ENCODE measurements at places on chromosomes 3 and 15.

GRCh38 chr15:74275957-74276356, 39.8 kb downstream of the CCDC33 start:
- no peak for DNase-seq

GRCh38 chr3:122365073-122365472, 18.0 kb downstream of the MIX23 start:
- no peak for DNase-seq

DNA sequence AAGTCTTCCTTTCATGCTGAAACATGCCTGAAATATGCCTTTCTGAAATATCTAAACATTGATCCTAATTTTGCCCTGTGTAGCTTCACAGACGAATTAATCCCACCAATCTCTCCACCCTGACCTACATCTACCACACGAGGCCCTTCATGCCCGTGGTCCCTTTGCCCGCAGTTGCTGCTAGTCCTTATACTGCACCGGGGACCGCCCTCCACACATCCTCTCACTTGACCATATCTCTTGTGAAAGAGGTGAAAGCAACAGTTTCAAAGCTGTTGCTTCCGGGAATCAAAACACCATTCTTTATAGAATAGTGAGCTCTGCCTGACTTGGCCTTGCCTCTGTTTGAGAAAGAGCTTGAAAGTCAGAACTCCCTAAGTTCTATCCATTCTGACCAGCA, 499.5 kb downstream of the NTRK3 start:
- no peak for DNase-seq

GRCh38 chr15:78429477-78429876, 8.5 kb upstream of the IREB2 start:
- DNase-seq: no peak

DNA sequence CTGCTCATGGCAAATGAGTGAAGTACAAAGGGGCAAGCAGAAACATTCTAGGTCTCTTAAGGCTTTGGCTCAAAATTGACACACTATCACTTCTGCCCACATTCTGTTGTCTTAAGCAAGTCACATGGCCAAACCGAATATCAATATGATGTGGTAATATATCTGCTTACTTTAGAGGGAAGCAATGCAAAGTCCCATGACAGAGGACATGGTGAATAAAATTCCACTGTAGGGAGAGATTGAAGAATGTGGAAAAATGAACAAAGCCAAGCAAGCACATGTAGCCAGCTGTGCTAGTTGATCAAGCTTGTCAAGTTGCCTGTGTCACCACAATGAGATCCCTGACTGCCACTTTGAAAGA, 11.2 kb upstream of the TBC1D5 start:
- peak; percentile 15 for DNase-seq

- DNase-seq: no peak
Observed at GRCh38 chr15:75195122-75195765, 6.4 kb upstream of the C15orf39 start.

GRCh38 chr3:191329654-191330529, at the start of gene UTS2B:
UTS2B (minus strand) TSS chr3:191330526; CDS start chr3:191282189, 48,337 bp downstream.
- DNase-seq: no peak

GRCh38 chr3:39138804-39139415, 14.5 kb downstream of the CSRNP1 start:
- no peak for DNase-seq

GRCh38 chr15:89993349-89993748, 7.8 kb upstream of the ZNF710 start:
- DNase-seq: no peak

DNA sequence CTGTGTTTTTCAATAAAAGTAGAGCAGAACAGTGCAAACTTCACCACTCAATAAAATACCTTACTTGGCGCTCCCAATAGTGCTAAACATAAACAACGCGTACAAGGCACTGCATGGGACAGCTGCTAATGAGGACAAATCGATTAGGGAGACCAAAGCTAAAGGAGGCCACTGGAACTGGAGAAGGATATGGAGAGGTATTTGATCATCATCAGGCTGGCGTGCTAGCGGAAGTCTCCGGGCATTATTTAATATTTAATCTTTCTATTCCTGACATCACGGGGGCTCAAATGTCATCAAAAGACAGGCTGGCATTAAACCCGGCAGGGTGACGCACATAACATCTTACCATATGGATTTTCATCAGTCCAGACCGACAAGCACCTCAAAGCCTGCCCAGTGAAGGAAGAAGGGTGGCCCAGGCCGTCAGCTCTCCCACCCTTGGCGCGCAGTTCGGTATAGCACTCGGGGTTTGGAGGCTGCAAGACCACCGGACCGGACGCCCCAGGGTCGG, 604 bp downstream of the CCPG1 start:
- no peak for DNase-seq

- no peak for DNase-seq
Observed at GRCh38 chr3:108133048-108133369, 42.2 kb upstream of the CD47 start.

- peak; percentile 64 for DNase-seq
Observed at GRCh38 chr15:87816811-87817210, 439.7 kb downstream of the NTRK3 start.

- DNase-seq: no peak
Observed at GRCh38 chr3:176172492-176172891, 1024.8 kb downstream of the TBL1XR1 start.

DNA sequence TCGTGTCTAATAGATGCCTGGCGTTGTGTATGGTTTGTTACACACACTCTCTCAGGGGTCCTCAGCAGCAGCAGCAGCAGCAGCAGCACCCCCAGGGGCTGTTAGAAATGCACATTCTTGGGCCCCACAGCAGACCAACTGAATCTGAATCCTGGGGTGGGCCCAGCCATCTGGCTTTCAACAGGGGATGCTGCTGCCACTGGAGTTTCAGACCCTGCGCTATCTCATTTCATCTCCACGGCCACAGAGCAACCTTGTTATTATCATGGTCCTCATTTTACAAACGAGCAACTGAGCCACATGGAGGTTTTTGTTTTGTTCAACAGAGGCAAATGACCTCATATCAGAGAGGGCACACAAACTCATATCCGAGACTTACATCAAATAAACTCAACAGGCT, 47.7 kb downstream of the MGLL start:
- no peak for DNase-seq

- no peak for DNase-seq
Observed at GRCh38 chr3:122169911-122170310, 13.6 kb upstream of the CASR start.

DNA sequence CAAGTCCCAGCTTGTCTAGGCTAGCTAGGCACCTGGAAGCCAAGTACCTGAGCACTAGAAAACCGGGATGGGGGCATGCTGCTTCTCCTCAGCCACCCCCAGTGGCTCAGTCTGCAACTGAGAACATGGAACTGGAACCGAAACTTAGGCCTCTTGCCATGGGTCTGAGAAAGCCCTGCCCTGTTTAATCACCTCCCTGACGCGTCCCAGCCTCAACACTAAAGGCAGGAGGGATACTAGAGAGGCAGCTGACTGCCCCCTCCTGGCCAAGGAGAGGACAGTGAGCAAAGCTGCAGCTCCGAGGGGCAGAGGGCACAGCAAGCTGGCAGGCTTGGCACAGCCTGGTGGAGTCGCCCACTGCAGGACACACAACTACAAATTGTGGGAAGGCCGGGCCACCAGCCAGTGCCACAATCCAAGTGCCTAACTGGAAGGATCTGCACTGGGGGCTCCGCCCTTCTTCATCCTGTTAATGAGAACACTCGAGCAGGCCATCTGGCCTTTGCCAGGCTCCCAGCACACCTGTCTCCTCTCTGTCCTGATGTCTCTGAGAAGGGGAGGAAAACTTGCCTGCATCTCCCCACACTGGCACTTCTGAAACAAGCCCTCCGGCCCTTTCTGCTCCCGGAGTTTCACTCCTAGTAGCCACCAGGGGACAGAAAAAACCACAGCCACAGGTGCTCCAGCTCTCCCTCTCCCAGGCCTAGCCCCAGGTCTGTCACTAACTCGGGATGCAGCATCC, 53.7 kb downstream of the BDH1 start:
- no peak for DNase-seq

DNA sequence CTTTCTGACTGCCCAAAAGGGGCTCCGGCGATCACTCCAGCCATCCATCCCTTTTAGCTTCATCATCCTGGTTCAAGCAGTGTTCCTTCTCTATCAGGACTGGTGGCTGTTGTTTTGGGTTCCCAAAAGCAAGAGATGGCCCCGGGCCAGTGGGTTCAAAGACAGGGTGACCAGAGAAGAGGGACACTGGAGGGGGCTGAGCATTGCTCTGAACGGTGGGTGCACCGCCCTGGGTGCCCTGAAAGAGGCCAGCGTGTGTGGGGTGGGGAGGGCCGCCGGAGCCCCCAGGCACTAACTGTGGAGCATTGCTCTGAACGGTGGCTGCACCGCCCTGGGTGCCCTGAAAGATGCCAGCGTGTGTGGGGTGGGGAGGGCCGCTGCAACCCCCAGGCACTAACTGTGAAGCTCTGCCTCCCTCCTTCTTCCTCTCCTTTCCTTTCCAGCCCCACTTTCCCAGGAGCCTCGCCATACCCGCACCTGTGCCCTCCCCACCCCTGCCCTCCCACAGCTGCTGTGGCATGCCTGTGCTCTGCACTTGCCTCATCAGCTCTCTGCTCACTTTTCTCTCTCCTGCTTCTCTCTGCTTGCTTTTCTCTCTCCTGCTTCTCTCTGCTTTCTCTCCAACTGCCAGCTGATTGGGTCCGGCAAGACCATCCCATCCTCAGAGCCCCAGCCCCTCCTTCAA, 37.4 kb upstream of the OR4F6 start:
- DNase-seq: no peak

- no peak for DNase-seq
Observed at GRCh38 chr3:120129051-120129450, 34.8 kb upstream of the GSK3B start.

DNA sequence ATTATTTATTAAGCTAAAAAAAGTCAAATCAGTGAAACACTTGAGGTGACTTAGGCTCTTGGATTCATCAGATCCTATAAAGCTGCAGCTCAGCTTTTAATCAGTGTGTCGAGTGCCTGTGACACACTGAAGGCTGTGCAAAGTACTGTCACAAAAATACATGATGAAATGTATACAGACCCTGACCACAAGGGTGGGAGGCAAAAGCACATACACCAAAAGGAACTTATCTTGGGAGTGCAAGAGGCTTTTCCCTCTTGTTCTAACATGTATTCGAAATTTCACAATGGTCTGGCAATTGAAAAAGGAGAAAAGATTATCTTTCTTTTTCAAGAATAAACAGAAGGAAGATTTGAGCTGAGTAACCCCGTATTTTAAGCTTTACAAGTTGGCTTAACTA, 35.9 kb downstream of the VGLL4 start:
- no peak for DNase-seq

DNA sequence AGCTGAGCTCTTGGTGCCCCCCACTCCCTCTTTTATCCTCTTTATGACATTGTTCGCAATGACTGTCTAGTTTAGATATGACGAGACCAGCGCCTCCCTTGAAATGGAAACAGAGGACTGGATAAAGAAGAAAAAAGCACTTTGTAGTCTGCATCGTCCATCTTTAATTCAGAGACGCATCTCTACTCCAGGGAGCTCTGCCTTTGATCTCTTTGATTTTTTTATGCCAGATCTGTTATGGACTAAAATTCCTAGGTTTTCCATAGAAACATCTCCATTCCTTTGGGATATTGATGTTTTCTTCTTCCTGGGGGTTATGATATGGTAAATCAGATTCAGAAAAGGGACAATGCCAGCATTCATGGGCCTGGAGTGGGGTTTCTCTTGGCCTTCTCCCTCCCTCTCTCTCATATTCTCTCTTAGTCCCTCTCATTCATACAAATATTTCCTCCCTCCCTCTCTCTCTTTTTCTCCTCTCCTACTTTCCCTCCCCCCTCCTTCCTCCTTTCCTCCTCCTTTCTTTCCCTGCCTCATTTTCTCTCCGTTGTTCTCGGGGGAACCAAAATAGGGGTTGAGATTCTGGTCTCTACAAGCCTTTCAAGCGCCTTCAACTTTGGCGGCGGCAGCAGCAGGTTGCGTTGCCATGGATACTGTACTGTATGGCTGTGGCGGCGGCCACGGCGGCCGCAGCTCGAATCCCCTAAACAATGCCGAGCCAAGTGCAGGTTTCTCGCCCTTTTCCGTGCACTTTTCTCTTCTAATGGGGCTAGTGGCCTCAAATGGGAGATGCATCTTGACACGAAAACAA, 45.5 kb downstream of the ZIC4 start:
- DNase-seq: no peak

DNA sequence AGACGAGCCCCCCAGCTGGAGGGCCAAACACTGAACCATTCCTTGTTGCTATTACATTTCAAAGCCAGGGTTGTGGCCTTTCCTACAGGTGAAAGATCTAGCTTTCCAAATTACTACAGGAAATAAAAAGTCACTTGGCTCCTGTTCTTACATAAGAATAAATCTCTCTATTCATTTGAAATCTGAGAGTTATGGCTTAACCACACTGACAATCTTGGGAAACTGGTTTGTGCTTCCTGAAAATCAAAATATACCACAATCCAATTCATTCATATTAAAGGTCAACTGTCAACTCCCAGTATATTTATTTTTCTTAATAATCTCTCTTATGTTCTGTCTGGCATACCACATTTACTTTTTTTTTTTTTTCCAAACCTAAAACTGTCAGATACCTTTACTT, 103.7 kb upstream of the LMOD3 start:
- no peak for DNase-seq

DNA sequence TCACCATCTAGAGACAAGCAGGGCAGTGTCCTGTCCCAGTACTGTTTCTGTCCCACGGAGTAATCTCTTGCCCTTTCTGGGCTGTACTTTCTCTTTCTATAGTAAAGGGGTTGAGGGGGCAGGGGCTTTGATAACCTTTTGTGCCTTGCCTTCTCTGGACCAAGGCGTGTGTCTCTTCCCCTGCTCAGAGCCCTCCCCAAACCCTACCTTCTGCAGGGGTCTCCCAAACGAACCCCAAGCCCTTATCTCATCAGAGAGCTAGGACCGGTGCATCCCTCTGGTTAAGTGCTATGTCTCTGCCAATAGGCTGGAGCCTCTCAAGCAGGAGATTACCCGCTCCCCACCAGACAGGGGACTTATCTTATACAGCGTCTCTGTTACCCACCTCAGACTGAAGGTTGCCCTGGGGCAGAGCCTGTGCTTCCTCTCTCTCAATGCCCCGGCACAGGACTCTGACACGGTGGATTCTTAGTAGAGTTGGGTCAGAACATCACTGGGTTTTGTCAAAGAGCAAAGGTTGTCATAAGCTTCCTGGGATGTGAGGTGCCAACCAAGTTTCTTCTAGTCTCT, 2.9 kb downstream of the PLEKHO2 start:
- DNase-seq: no peak

GRCh38 chr3:105518806-105519418, 152.2 kb downstream of the ALCAM start:
- no peak for DNase-seq

GRCh38 chr3:111246967-111247760, 175.5 kb downstream of the NECTIN3 start:
- peak; percentile 79 for DNase-seq
